RWPE2 (cell line): ENCODE measurements at places on chromosomes 4 and X.

GRCh38 chr4:52889354-52889753 is 27.2 kb downstream of the RASL11B start:
- no peak for DNase-seq

- DNase-seq = no peak
Measured at GRCh38 chr4:1379801-1380331, 26.4 kb downstream of the NKX1-1 start.

GRCh38 chr4:85457752-85458467 is 17.0 kb upstream of the ARHGAP24 start:
- no peak for DNase-seq

DNA sequence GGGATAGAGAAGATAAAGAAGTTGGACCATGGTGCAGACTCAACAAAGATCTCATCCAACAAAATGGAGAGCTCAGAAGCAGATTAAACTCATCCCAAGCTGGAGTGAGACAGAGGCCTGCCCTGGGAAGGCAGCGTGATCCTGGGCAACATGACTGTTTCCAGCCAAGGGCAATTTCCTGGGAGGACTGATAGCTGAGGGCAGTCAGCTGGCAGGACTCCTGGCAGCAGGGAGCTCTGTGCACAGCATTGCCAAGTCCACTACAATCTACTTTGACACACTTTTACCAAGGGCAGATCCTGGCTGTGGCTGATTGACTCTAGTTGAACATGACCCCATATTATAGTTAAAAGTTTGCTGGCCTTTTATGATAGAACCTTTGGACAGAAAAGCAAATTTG is 357.3 kb upstream of the RASGEF1B start:
- no peak for DNase-seq

DNA sequence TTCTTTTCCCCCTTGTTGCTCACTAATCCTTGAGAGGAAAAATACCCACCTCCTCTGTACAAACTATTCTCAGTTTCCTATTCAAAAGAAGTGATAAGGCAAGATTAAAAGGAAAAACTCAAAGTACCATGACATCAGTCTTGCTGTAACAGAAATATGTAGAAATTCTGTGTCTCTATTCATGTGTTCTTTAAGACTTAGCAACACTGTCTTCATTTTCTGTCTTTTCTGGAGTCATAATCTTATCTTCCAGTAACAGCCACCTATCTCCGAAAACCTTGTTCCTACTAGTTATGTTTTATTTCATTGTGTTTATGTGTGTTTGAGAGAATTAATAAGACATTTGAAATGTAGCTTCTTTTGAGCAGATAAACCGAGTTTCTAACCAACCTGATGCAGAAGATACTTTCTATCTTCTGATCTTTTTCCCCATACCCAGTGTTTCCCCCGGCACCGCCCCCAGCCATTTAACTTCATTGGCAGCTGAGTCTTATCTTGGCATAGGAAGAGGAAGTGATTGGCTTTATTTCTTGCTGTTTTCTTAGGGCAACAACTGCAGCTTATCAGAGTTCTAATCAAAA is 8.0 kb downstream of the FAM241A start:
- no peak for DNase-seq
